ENCODE measurements at places on chromosomes 2 and 18.

GRCh38 chr18:37953876-37954275 lies 388.3 kb upstream of the CELF4 start:
- no peak for DNase-seq

GRCh38 chr2:28610583-28611201 lies 114.8 kb downstream of the PLB1 start:
- no peak for DNase-seq

- no peak for DNase-seq
These were observed 70.6 kb downstream of the CTAGE1 start for GRCh38 chr18:22346953-22347605.

DNA sequence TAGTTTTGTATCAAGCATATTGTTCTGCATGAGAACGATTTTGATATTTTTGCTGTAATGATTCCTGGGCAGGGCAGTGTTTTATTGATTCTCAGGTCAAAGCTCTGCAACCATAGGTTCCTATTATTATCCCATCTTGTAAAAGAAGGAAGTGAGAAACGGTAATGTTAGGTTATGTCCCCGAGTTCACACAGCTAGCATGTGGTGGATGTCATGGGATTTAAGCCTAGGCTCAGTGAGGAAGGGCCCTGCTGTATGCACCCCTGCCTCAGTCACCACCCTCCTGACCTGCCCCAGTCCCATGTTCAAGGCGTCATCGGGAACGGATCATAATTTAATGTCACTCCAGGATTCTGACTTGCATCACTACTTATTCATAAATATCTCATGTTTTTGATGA lies 10.7 kb downstream of the ACP1 start:
- DNase-seq = no peak

GRCh38 chr2:235847576-235847975 lies 320.6 kb downstream of the GBX2 start:
- DNase-seq = no peak

- no peak for DNase-seq
These were observed 92.8 kb downstream of the AKAIN1 start for GRCh38 chr18:5104246-5104645.

DNA sequence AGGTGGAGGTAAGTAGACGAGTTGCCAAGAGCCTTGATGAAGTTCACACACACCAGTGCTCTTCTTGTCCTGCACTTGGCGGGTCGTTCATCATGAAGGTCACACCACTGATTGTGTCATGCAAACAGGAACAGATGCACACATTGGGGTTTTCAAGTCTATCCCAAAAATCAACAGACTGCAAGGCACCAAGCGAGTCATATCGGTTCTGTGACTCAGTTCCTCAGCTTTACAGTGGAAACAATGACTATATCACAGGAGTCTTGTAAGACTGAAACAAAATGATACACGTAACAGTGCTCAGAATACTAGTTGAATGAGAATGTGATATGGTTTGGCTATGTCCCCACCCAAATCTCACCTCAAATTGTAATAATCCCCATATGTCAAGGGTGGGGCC lies 526.9 kb upstream of the ID2 start:
- no peak for DNase-seq

GRCh38 chr18:28063271-28063761 lies 113.6 kb downstream of the CDH2 start:
- no peak for DNase-seq

DNA sequence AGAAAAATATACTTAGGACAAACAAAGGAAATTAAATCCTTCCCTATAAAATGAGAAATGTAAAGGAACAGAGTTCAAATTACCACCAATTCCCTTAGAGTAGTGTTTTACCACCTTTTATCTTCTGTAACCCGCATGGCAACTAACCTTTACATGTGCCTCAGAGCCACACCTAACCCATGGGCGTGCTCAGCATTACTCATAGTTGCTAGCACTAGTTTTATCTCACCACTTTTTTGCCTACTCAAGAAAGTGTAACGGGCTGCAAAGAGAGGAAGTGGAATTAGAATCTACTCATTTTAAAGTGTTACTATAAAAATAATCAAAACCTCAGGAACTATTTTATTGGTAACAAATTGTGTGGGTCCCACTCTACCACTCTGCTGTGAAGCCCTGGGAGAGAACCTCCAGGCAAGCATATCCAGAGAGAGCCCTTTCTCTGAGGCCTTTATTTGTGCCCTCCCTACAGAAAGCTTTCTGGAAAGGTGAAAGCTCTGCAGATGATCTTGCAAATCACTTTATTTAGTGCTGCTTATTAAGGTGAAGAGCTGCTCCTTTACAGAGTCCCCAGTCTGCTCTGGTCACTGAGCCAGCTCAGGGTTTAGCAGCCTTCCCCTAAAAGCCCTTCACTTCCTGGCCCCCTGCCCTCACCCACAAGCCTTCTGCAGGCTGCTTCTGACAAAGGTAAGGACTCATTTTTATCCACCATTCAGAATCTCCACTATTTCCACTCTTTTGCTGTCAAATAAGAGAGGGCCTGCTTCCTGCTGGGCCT lies 98.8 kb downstream of the TRABD2A start:
- DNase-seq = no peak

DNA sequence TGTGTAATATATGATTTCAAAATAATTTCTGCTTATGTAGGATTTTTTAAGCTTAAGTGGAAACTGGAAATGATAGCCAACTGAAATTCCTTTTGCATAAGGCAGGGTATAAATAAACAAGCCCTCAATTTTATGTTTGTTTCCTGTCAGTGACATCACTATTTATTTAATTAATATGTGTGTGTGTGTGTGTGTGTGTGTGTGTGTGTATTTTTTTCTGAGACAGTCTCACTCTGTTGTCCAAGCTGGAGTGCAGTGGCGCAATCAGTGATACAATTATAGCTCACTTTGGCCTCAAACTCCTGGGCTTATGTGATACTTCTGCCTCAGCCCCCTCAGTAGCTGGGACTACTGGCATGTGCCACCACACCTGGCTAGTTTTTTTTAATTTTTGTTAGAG lies 29.3 kb upstream of the CYP20A1 start:
- no peak for DNase-seq

- no peak for DNase-seq
These were observed 562.6 kb downstream of the DCDC2C start for GRCh38 chr2:4265936-4266335.

- no peak for DNase-seq
These were observed 352.6 kb downstream of the SS18 start for GRCh38 chr18:25737710-25738311.

DNA sequence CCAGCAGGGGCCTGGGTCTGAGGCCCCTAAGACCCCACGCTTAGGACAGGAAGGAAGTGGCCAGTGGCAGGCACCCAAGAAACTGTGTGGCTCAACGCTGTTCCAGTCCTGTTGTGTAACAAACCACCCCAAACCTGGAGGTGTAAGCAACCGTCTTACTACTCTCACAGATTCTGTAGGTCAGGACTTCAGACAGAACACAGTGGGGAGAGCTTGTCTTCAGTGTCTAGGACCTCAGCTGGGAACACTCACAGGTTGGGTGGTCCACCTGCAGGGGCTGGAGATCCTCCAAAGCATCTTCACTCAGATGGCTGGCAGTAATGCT lies 123.0 kb downstream of the KLHL29 start:
- DNase-seq = no peak

DNA sequence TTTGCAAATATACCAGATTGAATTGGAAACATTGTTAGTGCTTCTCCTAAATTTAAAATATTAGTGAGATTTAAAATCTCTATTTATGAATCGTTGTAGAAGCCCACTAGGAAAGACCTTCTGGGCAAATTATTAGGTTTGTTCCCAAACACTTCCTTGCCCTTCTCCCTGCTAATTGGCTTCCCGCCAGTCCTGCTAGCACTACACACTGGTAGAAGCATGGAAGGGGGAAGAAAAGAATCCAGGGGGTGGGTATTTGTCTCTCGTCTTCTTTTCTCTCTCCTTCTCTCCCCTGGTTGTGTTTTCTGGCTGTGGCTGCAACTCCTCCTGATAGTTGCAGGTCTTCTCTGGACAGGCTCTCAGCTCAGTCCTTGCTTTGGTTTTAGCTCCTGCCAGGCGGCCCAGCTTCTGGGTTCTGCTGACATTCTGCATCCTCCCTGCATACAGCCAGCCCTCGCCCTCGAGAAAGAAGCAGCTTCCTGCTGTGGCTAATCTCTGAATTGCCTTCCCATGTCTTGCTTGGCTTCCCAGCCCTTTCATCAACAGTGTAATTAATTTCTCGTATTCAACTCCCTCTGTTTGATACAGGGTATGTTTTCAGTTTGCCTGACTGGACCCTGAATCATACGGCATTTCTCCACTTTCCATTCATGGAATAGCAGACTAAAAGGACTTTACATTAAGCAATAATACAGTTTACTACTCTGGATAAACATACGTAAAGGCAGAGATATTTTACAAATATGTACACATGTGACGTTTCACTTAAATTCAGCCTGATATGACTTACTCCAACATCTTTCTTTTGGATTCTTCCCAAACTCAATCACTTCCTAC lies 6.9 kb upstream of the PARD3B start:
- DNase-seq = no peak

DNA sequence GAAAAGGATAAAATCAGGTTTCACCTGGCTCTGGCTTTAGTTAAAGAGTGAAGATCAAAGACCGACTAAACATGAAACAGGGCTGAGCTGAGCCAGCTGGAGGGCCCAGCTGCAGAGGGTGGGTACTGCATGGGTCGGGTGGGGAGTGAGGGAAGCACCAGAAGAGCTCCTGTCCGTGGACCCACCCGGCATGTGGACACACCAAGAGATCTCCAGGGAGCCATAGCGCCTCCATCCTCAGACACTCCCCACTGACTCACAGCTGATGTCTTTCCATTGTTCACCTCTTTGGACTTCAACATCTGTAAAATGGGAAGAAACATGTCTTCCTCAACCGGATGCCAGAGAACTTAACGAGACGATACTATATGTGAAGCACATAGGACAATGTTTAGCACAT lies 178.3 kb upstream of the KLHL29 start:
- no peak for DNase-seq
